ENCODE measurements at places on chromosomes 3 and 15.

DNA sequence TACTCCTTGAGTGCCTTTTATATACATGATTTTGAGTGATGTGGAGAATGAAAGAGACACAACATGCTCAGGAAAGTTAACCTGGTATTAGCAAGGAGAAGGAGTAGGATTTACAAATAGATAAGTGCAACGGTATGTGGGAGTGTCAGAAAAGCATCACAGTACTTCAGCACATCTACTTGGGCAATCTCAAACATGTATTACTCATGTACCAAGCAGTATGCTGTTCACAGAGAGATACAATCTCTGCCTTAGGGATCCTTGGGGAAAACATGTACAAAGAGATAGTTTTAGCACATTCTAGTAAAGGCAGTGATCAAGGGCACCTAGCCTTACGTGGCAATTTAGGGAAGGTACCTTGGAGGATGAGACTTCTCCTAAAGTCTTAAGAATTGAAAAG lies 146.5 kb downstream of the FILIP1L start:
- peak; percentile 42 for DNase-seq

DNA sequence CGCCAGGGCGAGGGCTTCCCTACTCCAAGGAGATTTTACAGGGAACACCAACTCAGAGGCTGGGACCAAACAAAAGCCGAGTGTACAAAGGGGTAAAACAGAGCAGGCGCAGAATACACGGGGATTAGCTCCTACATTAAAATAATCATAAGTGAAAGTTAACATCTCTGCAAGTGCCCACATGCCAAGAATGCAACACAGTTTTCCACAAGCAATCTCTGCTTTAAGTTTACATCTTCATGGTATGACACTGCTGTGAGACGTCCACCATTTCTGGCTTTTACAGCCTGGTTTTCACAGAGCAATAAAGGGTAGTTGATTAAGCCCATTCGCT lies 500 bp upstream of the VGLL3 start:
- DNase-seq, result no peak

DNA sequence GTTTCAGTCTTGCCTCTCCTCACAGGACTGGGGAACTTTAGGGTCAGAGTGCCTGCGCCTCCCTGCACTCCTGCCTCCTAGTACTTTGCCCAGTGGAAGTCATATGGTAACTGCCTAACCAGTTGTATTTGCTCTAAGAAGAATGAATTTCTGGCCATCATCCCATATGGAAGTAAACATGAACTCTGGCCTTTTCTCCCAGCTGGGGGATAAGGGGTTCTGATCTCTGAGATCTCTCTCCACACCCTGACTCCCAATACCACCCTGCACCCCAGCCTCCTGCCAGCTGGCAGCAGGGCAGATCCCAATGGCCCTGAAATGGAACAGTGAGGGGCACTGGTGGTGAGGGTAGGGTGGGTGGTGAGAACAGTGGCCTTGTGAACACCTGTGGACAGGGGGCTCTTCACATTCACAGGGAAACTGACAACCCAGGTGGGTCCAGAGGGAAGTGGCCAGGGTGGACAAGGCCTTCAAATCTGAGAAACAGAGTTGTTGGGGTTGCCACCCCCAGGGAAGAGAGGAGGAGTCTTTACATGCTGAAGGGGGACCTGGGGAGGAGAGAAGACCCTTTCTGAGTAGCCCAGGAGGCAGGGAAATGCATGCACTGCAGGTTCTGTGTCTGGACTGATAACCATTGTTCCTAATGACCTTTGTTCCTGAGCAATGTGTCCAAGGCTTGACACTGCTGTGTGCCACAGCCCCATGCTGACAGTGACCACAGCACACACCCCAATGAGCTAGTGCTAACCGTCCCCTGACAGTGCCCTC lies 36.9 kb downstream of the RHCG start:
- no peak for DNase-seq

DNA sequence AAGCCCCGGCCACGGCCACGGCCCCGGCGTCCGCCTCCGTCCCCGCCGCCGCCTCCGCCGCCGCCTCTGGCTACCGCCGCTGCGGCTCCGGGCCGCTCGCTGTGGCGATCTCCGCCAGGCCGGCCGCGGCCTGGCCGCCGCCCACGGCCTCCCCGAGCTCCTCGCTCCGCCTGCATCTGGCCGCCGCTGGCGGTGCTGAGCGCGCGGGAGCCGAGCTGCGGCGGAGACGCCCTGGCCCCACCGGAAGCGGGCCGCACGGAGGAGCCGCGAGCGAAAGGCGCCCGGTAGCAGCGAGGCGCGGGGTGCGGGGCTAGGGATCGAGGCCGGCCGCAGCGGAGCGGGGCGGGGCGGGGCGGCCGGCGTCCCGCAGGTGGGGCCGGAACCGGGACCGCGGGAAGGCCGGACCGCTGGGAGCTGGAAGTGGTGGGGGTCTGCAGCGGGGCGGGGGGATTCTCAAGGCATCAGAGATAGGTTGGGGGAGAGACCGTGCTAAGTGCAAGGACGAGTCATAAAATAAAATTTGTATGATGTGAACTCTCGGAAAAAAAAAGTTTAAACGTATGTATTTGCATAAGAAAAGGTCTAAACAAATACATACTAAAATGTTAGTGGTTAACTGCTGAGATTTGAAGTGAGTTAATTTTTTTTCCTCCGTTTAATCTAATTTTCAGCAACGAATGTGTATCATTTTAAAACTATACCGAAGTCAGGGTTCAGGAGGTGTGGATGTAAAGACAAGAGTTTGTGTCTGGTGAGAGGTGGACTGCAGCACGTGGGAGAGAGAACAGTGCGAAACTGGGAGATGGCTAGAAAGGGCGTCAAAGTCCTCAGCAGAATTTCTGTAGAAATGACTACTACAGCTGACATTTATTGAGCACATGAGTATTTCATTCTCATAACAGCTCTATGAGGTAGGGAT lies at the start of gene AVEN:
Gene AVEN, minus strand, starts transcription at position 334 of the 919 bp plus-strand sequence. Its CDS starts 158 bp downstream, at position 176.
- DNase-seq, result no peak

- DNase-seq, result no peak
Measured at GRCh38 chr15:44015545-44016305, 179.3 kb downstream of the FRMD5 start.

GRCh38 chr3:123926396-123926795 lies 34.6 kb downstream of the CCDC14 start:
- DNase-seq, result no peak

- no peak for DNase-seq
Measured at GRCh38 chr15:74584779-74585178, 30.9 kb upstream of the CLK3 start.

DNA sequence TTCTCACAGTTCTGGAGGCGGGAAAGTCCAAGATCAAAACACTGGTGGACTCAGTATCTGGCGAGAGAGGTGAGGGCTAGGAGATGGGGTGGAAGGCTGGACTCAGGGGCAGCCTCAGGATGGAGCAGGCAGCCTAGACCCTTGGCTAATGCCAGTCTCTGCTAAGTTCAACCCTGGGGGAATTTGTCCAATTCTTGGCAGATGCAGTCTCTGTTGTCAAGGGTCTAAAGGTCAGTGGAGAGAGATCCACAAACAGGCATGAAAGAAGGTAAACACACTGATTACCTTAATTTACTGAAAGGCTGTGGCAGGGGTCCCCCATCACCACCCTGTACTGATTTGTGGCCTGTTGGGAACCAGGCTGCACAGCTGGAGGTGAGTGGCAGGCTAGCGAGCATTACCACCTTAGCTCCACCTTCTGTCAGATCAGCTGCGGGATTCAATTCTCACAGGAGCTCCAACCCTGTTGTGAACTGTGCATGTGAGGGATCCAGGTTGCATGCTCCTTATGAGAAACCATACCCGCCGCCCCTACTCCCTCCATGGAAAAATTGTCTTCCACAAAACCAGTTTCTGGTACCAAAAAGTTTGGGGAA lies 32.5 kb upstream of the RHCG start:
- DNase-seq, result no peak
